ENCODE measurements at places on chromosomes 7 and 10. TPM values are rescaled to one million over a fixed set of nuclear protein-coding genes. Genes with fewer than 3 reads are reported as not detected.

DNA sequence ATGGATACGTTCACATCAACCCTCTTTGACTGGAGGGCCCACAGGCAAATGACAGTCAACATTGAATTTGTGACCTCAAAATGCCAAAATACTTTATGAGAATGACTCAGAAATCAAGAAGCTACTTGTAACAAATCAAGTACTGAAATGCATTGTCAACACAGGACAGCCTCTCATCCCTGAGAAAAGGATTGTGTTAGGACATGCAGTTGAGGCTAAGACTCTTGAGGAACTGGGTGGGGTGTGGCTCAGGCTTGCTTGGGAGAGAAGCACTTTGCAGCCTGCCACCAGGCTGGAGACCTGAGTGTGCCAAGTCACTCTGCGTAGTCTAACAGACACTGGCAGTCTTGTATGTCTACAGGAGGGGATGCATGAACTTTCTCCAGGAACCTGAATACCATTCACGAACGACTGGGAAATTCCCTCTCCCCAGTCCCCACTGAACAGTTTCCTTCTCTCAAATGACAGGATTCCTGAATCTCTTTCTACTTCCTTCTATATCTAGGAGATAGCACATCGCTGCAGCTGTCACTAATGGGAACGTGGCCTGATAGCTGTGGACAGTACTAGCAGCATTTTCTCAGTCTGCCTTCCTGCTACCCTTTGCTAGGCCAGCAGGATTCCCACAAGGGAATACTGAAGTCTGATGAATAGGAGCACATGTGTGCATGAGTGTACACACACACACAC is 3.3 kb upstream of the SMO start:
- no peak for DNase-seq

Gene ARL3
- 2.4 TPM for total RNA-seq

Gene ITGA8
- 5.8 TPM for total RNA-seq

DNA sequence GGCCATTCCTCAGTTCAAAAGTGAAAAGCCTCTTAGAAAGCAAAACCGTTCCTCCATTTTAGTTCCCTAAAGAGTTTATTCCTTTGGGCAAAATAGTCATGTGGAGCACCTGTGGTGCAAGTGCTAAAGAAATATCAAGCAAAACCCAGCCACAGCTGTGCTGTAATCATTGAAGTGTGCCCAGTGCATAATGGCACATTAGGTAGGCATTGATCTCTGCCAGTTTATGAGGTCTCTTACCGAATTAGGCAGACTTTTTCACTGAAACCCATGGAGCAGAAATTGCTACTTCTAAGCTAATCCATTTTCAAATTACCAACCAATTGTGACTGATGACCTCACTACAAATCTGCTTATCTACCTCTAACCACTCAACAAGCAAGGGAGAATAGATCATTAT is 97.2 kb upstream of the SEMA3A start:
- DNase-seq, result no peak

DNA sequence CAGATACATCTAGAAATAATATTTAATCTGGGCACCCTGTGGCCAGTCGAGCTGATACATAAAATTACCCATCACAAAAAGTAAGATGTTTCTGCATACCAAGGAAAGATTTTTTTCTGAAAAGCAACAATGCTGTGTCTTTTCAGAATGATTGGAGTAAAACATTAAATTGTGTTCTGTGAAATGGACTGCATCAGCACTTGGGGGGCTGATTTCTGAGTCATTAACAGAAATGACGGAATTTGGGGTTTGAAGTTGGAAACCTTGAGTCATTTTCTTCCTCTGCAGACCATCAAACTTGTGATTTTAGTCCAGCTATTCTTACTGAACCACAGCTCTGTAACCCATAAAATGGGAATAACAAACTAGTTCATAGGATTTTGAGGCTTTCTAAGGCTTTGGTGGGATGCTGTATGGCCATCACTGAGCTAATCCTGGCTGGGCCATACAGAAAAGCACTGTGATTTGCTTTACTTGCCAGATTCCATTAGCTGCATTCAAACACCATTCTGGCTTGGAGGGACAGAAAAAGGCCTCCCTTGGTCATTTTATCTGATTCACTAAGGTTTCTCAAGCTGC is 739.4 kb upstream of the IGFBP3 start:
- no peak for DNase-seq

- peak; percentile 37 for DNase-seq
Observed at GRCh38 chr10:103241262-103242011, 4.2 kb upstream of the RPEL1 start.

GRCh38 chr7:30510124-30511075 is 5.8 kb upstream of the GGCT start:
- DNase-seq, result no peak

- DNase-seq, result no peak
Observed at GRCh38 chr10:74924251-74924963, 98.0 kb downstream of the KAT6B start.

Data from gastrocnemius medialis (tissue), 4 donors.